H1 (cell line): ENCODE measurements at places on chromosomes 4 and X.

GRCh38 chr4:189912170-189912569, 28.5 kb upstream of the FRG1 start:
- no peak for DNase-seq

DNA sequence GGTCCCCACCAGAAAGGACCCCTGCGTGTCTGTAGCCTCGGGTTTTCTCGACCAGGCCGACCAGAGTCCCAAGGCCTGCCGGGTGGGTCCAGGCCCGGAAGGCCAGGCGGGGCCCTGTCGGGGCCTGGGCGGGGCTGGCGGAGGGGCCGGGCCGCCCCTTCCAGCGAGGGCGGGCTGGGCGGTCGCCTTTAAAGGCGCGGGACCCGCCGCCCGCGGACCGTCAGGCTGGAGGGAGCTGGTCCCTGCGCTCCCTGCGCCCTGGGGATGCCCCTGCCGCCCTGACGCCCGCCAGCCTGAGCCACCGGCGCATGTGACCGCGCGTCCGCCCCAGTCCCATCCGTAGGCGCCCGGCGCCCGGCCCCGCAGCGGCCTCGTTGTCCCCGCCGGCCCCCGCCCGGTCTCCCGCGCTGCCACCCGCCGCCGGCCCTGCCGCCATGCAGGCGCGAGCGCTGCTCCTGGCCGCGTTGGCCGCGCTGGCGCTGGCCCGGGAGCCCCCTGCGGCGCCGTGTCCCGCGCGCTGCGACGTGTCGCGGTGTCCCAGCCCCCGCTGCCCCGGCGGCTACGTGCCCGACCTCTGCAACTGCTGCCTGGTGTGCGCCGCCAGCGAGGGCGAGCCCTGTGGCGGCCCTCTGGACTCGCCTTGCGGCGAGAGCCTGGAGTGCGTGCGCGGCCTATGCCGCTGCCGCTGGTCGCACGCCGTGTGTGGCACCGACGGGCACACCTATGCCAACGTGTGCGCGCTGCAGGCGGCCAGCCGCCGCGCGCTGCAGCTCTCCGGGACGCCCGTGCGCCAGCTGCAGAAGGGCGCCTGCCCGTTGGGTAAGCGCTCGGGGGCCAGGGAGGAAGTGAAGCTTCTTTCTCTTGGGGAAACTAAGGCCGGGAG, at the start of gene HTRA3:
Gene HTRA3, plus strand, starts transcription at position 220 of the 883 bp plus-strand sequence. Its CDS starts 215 bp downstream, at position 435.
- DNase-seq: no peak

DNA sequence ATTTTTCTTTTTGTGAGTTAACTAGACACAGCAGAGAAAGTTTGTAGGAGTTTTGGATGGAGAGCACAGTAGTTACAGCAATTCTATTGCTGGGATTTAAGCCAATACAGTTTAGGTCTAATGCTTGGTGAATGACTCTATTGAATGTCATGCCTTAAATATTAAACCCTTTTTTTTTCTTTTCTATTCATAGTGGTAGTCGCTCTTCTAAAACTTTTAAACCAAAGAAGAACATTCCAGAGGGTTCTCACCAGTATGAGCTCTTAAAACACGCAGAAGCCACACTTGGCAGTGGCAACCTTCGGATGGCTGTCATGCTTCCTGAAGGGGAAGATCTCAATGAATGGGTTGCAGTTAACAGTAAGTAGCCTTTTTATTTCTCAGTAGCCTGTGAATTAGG, 34.8 kb upstream of the DCK start:
- DNase-seq: no peak

GRCh38 chr4:37452952-37453280, 208.4 kb downstream of the NWD2 start:
- no peak for DNase-seq

GRCh38 chr4:5206016-5206790, 154.9 kb downstream of the STK32B start:
- no peak for DNase-seq

DNA sequence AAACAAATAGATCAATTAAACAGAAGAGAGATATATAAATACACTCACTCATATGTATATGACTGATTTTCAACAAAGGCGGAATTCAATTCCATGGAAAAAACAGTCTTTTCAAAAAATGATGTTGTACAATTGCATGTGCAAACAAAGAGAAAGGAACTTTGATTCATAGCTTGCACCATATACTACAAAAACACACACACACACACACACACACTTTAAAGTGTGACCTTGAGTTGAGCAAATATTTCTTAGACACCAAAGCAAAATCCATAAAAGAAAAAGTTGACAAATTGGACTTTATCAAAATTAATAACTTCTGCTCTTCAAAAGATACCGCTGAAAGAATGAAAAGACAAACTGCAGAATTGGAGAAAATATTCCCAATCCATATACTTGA, 168.8 kb downstream of the EVC2 start:
- no peak for DNase-seq

DNA sequence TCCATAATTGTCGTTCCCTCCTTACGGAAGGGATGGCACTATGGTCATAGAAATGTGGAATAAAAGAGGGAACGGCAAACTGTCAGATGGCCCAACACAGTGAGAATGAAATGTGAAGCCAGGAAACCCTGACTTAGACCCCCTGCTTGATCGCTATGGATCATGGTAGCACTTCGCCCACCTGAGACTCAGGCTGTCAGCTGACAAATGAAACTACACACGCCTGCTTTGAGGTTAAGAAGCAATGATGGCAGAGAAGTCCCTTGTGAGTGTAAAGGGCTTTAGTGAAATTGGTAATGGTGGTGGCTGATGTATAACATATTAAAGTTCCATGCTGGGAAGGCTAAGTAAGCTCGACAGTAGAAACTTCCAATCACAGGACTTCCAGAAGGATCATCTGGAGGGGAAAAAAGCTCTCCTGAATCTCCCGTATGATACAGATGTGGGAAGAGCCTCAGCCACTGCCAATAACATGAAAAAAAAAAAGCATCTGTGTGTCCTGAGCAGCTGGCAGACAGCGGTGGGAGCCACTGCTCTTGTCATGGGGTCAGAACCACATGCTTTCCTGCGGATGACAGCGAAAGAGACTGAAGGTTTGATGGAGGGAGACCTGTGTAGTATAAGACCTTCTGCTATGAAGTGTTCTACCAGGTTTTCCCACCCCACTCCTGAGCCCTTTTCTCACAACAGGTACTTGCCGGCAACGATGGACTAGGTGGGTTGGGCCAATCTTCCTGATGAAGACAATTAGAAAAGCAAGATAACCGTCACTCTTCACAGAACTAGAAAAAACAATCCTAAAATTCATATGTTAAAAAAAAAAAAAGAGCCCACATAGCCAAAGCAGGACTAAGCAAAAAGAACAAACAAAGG, 107.6 kb downstream of the AFAP1 start:
- no peak for DNase-seq

DNA sequence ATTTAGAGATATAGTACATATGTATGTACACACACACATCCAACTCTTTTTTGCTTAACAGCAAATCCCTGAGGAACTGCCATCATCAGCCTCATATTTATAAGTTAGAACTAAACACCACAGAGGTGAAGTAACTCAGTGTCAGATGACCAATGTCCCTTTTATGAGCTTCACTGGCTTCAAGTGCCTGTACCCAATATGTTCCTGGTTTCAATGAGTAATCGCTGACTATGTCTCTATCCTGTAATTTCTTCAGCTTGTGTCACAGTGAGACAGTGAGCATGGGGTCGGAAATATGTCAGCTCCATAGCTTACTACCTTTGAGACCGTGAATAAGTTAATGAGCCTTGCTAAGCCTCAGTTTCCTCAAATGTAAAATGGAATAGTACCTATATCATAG, 136.2 kb upstream of the RASGEF1B start:
- no peak for DNase-seq

DNA sequence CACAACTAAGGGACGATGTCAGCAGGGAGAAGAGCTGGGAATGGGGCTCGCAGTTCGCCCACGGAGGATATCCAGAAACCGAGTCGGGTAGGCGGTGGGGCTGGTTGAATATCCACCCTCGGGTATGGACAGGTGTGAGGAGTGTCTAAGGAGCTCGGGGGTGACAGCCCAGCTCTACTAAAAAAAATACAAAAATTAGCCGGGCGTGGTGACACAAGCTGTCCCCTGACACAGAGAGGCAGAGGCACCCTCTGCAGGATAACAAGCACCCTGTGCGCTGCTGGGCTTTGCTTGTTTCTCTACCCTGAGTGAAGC, 12.2 kb upstream of the ASMTL start:
- no peak for DNase-seq

DNA sequence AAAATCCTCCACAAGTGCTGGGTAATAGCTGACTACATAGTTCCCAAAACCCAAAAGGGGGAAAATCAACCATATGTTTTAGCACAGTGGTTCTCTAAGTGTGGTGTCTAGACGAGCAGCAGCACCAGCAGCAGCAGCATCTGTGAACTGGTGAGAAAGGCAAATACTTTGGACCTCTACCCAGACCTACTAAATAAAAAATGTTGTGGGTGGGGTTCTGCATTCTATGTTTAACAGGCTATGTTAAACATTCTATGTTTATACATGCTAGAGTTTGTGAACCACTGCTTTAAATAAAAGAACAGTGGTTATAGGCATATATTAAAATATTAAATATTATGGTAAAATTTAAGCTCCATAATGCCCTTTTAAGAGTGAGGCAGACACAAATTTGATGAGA, 1004.9 kb upstream of the GRID2 start:
- no peak for DNase-seq

- DNase-seq: peak; percentile 5
Measured at GRCh38 chrX:133776072-133776471, 209.3 kb downstream of the GPC3 start.

- DNase-seq: no peak
Measured at GRCh38 chrX:136646602-136647239, 1.2 kb upstream of the CD40LG start.

- no peak for DNase-seq
Measured at GRCh38 chr4:139330283-139330682, 28.0 kb upstream of the NDUFC1 start.
